ENCODE measurements at places on chromosomes 3 and 15.

DNA sequence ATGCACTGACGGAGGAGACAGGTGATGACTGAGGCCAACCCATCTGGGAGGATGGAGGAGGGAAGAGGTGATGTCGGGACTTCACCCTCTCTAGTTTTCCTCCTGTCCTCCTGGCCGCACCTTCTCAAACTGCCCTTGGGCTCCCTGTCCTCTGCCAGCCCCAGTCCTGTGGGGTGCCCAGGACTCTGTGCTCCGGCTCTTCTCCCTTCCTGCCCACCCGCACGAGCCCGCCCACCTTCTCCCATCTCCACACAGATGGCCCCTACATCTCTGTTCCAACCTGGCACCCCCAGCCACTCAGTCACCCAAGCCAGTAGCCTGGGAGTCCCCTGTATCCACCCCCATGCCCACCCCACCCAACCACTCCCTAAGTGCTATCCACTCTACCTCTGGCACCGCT, 206.7 kb upstream of the LINGO1 start:
- no peak for DNase-seq

DNA sequence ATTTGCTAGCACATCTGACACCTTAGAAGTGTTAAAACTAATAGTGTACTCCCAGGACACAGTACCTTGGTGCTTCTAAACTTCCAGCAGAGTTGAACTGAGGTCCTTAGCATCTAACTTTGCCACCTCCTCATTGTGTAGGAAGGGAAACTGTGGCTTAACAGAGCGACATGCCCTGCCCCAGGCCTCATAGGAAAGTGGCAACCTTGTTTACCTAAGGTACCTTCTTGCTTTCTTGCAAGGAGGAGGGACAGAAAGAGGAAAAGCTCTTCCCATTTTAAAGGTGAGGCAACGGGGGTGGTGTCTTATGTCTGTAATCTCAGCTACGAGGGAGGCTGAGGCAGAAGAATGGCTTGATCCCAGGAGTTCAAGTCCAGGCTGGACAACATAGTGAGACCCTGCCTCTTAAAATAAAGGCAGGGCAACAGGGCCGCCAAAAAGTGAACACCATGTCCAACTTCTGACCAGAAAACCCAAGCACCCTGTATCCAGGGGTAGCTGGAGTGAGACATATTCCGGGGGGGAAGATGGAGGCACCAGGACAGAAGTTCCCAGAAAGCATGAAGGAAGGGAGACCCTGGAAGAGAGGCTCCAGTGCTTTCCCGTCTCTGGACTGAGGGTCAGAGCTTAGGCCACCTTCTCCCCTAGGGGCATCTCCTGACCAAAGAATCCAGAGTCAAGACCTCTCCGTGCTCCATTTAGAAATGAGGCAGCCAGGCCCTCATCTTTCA, 540 bp upstream of the KLHL40 start:
- no peak for DNase-seq

- peak; percentile 68 for DNase-seq
Measured at GRCh38 chr3:11604139-11604892, 39.4 kb downstream of the VGLL4 start.

DNA sequence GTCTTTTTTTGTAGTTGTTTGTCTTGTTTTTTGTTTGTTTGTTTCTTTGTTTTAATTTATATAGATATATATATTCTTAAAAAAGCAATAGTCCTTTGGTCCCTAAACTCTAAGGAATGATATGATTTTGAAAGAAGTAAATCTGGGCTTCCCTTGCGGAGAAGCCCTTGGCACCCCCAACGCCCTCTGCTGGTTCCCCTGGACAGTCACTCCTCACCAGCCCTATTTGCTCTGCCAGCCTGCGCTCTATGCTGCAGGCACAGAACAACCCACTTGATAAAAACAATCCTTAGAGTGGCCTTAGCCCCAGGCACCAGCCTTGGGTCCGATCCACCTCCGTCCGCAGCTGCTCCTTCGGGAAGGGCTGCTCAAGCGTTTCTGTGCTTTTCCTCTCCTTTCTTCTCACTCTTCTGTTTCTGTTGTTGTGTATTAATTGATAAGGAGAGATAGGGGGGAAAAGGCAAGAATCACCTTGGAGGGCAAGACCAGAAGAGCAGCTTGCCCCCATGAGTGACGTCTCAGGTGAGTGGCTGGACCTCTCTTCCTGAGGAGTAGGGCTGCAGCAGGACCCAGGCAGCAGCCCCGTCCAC, 13.7 kb upstream of the PARP6 start:
- no peak for DNase-seq

DNA sequence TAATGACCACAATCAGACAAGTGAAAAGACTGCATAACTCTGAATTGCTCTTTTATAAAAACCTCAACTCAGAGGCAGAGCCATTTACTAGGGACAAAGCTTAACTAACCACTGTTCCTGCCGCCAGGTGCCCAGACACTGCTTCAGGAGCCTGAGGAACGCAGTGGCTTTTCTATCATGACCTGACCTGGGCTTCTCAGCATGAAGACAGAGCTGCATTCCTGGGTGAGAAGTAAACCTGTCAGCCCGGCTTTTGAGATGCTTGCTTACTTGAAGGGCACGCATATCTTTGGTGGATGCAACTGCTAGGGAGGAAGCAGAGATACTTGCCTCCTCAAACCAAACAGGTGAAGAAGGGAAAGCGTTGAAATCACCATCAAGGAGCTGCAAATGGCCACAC, 7.9 kb downstream of the LRRC31 start:
- DNase-seq, result no peak

DNA sequence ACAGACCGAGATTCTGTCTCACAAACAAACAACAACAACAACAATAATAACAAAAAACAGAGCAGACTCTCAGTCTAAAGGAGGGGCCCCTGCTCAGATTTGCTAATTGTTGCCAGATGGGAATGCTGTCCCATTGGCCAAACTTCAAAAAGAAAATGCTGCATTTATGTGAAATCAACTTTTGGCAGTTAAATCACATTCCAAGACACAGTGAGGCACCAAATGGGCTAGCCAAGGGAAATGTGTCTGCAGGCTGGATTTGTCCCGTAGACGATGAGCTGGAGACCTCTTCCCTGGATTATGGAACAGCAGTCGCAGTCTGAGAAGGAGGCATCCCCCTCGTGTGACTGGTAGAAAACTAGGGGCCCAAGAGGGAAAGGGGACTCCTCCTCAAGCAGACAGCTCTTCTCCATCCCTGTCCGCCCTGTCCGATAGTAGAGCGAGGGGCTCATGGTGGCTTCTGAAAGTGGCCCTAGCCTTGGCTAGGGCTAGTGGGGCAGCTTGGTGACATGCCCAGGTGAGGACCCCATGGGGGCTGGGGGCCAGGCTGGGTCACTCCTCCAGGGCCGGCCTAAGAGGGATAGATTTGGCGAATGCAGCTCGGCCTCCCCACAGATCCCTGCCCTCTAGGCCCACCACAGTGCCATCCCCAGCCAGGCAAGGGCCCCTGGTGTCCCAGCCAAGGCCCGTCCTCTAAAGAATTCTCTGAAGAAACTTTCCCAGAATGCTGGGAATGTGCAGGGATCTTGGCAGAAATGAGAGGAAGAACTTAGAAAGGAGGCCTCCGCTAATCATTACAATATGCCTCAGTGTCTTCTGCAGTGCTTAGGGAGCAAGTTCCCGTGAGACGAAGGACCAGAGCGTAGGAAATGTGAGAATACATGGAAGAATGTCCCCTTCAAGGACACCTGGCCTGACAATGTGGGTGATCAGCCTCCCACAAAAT, 2.0 kb downstream of the SLC22A14 start:
- peak; percentile 57 for DNase-seq

DNA sequence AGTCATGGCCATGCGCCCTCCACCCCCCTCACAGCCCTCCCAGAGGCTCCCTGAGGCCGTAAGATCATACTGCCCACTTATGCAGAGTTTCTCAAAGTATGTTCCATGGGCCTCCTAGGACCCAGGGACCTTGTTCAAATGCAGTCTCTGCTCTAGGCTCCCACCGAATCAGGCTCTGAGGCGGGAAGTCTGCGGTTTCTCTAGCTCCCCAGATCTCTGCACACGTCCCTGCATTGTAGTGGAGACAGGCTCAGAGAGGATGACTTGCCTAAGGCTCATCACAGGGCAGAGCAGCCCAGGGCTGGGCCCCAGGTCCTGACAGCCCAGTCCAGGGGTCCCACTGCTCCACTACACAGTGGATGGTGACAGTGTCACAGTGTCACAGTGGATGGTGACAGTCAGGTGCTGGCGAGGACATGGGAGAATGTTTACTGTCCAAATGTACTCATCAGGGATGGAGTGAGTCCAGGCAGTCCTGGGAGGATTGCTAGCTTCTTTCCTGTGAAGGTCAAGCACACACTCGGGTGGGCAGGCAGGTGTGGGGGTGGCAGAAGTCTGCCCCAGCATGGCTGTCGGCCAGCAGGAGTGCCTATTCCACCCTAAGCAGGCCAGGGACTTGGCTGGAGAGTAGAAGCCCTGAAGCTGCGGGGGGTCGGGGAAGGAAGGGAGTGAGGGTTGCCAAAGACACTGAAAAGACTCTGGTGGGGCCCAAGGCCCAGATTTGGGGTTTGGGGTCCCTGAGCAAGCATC, 12.4 kb downstream of the ANKRD63 start:
- no peak for DNase-seq

- DNase-seq, result no peak
Measured at GRCh38 chr3:107323723-107324122, 53.5 kb upstream of the CCDC54 start.

DNA sequence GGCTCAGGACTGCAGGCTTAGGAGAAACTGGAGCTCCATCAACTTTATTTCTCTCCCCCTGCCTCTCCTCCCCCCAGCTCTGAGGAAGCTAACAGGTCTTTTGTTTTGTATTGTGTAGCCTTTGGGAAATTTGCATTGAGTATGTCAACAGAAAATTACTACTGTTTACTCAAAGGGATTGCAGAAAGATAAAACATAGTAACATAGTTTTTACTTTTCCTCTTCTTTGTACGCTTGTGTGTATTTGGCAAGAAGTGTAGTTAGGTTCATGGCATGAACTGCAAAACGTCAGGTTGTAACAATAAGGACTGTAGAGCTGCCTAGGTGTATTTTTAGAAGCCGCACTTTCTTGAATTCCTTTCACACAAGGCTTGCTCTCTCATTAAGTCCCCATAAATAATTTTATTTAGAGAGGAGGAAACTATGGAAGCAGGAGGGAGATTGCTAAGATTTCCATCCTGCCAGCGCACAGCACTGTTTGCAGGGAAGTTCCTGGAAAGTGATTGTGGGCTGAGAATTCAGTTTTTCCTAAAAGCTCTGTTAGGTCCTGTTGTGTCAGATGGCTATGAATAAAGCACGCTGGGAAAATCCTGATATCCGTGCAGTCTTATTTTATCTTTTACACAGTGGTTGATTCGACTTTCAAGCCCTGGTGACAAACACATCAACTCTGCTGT, 21.1 kb upstream of the SATB1 start:
- no peak for DNase-seq

DNA sequence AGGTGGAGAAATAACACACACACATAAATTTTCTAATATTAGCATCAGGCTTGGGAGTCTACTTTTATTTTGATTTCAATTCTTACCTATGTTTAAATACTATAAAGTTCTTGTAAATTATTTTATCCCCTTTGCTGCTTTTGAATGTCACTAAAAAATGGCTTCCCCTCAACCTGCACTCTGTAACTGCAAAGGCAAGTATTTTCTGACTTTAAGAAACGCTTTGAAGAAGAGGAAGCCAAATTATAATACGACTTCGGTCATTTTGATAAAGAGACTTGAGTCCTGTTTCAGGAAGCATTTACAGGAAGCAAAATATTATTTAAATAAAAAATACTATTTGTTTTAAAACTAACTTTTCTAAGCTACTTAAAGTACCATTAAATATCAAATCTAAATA, 627.7 kb upstream of the AGTR1 start:
- DNase-seq, result no peak

DNA sequence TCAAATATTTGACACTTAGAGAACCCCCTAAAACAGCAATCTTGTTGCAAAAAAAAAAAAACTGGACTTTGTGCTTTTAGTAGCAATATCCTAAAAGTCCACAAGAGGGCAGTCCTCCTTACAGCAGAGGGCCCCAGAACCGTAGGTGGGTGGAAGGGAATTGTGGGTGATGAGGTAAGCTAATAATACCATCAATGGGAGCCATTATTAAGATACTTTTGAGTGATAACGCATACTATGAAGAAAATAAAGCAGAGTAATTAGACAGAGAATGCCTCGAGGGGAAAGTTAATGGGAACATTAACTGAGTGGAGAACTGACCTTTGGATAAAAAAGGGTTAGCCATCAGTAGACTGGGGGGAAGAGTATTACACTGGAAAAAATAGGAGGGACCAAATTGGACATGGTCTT, 229.9 kb downstream of the THRB start:
- peak; percentile 13 for DNase-seq

GRCh38 chr15:22979238-22980188, 655 bp downstream of the CYFIP1 start:
- DNase-seq, result peak; percentile 45

DNA sequence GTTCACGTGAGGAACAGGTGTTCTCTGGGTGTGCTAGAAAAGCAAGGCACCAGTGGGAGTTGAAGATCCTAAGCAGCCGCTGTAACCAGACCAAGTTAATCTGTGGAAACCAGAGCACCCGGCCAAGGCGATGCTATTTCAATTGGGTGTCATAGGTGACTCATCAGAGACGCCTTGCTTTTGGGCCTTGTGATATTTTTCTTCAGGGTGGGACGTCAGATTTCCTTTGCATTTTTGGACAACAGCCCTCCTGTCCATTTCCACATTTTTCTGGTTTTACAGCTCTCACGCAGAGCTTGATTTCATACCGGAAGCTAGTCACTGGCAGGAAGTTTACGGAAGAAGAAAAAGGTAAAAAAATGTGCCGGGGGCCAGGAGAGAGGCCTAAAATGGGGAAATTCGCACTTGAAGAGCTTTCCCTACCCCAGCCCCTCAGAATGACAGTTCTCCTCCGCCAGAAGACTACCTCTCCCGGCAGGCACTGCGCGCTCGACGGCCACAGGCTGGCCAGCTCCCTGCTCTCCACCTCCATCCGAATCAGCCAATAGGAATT, 471 bp upstream of the KBTBD8 start:
- DNase-seq, result no peak

- DNase-seq, result no peak
Measured at GRCh38 chr3:94673876-94674275, 611.0 kb downstream of the NSUN3 start.

- no peak for DNase-seq
Measured at GRCh38 chr3:44130249-44130648, 111.4 kb upstream of the TOPAZ1 start.

DNA sequence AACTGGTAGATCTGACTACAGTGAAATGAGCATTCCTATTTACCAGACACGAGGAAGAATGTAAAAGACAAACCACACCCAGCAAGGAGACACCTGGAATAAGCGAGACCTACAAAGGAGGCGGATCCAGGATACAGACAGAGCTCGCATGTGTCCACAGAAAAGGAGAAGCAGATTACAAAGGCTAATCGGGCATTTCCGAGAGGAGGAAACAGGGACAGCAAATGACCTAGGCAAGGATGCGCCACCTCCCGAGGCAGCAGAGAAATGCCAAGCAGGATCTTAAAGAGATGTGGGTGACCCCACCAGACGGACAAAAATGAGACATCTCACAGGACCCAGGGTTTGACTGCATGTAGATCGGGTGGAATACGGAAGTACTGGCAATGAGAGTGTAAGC, 63.2 kb upstream of the IQSEC1 start:
- DNase-seq, result no peak

DNA sequence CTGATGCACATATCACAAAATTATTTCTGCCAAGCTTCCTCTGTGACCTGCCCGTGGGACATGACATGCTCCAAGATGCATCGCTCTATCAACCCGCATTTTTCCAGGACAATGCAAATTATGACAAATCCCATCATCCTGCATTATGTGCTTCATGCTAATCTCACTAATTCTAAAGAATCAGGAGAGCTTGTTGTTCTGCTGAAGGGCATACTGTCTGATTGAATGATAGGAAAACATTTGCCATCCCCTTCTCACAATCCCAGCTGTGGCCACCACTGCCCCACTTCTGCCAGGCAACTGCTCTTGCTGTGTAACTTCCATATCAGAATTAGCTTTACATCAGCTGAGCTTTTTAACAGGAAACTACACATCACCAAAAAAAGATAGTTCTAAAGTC, 203.5 kb upstream of the NANOGP8 start:
- no peak for DNase-seq
